GM23248 (cell line): ENCODE measurements at places on chromosomes 1 and 21.

GRCh38 chr1:164658864-164659263 lies 99.9 kb downstream of the PBX1 start:
- no peak for DNase-seq

GRCh38 chr1:224245188-224245587 lies 62.1 kb downstream of the DEGS1 start:
- no peak for DNase-seq

- DNase-seq: no peak
Observed at GRCh38 chr1:17397910-17398695, 26.1 kb downstream of the PADI6 start.

- peak; percentile 75 for DNase-seq
Observed at GRCh38 chr1:217274927-217275654, 355.8 kb downstream of the GPATCH2 start.

- peak; percentile 92 for DNase-seq
Observed at GRCh38 chr1:24111996-24112779, at the start of gene MYOM3. Gene MYOM3 (minus strand): TSS chr1:24112135. CDS start chr1:24108636, 3,499 bp downstream.

DNA sequence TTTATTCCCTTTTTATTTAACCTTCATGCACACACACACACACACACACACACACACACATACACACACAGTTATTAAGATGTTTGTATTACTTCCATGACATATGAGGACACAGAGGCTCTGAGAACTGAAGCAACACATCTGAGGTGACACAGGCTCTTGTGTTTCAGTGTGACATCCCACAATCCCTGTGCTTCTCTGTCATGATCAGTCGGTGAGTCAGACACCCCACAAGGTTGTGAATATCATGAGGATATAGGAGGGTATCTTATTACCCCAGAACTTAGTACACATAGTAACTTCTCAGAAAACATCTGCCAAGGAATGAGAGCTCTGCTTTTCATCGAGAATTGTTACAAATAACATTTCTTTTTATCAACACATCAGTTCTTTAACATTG lies 459.3 kb downstream of the PLPP3 start:
- DNase-seq: peak; percentile 41

- DNase-seq: peak; percentile 57
Observed at GRCh38 chr1:201876148-201876818, 12.4 kb upstream of the SHISA4 start.
